Activated CD4-positive, alpha-beta memory T cell treated with anti-CD3 and anti-CD28 coated beads, Interleukin-2, amount 10 ng/mL, durations not matched to agents 7 days and 5 days (primary cell): ENCODE measurements at places on chromosomes 12 and 14. TPM values are rescaled to one million over a fixed set of nuclear protein-coding genes. Genes with fewer than 3 reads are reported as not detected.

TPH2 gene
- total RNA-seq: not detected

CAPZA3 gene
- total RNA-seq: not detected

SLCO1B1 gene
- total RNA-seq: not detected

WNT1 gene
- 0.33 TPM for total RNA-seq

YEATS4 gene
- 43.0 TPM for total RNA-seq

LHX5 gene
- not detected for total RNA-seq

TGFB3 gene
- 2.1 TPM for total RNA-seq

RIPK3 gene
- total RNA-seq: 37.3 TPM

KRT79 gene
- not detected for total RNA-seq

REM2 gene
- total RNA-seq: 1.2 TPM

OR6C2 gene
- not detected for total RNA-seq

FAIM2 gene
- 0.95 TPM for total RNA-seq

KERA gene
- total RNA-seq: not detected

ANAPC7 gene
- 47.2 TPM for total RNA-seq

P2RX2 gene
- total RNA-seq: not detected

KCNK13 gene
- 0.18 TPM for total RNA-seq
